Activated CD4-positive, alpha-beta T cell treated with anti-CD3 and anti-CD28 coated beads, Interleukin-2, amount 10 ng/mL, durations not matched to agents 24 days and 14 days (primary cell): ENCODE measurements at places on chromosomes 7 and 10. TPM values are rescaled to one million over a fixed set of nuclear protein-coding genes. Genes with fewer than 3 reads are reported as not detected.

ZNF365 gene
- total RNA-seq, result not detected in 2 replicates

ANKRD7 gene
- total RNA-seq, result not detected in 2 replicates

JCAD gene
- 0.19 and 0.21 TPM in 2 replicates for total RNA-seq

CFTR gene
- not detected in 2 replicates for total RNA-seq

- H3K4me1 ChIP-seq, result peaks cover 2% of the 10 kb centered on the region
- H3K4me3 ChIP-seq, result no peak overlapping the region
- DNase-seq, result no peak
- H3K27ac ChIP-seq, result no peak overlapping the region
- no peaks in the 10 kb centered on the region for H3K36me3 ChIP-seq
Measured at GRCh38 chr7:19665399-19666008, 43.3 kb downstream of the POLR1F start.
